ENCODE measurements at places on chromosomes 6 and 20. TPM values are rescaled to one million over a fixed set of nuclear protein-coding genes. Genes with fewer than 3 reads are reported as not detected.

Gene BPI
- not detected for total RNA-seq

Gene TRAPPC3L
- not detected for total RNA-seq

Gene LGSN
- 0.13 TPM for total RNA-seq

Gene SLC35F1
- 4.0 TPM for total RNA-seq

Gene DEFB132
- not detected for total RNA-seq

Gene TLDC2
- total RNA-seq, result not detected

Gene CGA
- total RNA-seq, result not detected

Gene ARG1
- total RNA-seq, result not detected

DNA sequence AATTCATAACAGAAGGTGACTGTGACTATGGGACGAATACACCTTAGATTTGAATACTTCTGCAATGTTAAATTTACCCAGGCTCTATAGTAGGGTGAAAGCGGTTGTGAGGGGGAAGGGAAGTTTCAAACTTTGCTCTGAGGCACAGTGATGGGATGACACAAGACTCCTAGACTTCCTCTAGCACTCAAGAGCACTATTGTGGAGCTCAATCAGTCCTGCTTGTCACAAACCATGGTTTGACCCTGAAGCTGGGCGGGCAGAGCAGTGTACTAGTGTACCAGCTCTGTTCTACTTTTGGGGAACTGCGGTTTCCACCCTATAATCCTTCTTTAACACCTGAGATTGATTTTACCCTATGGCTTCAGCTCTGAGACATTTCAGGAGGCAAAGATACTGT is 17.1 kb downstream of the TRIM27 start:
- no peak for DNase-seq

- DNase-seq, result no peak
Observed at GRCh38 chr20:53934421-53935343, 135.7 kb downstream of the BCAS1 start.

- DNase-seq, result no peak
Observed at GRCh38 chr6:107813555-107814194, 10.4 kb downstream of the SCML4 start.

DNA sequence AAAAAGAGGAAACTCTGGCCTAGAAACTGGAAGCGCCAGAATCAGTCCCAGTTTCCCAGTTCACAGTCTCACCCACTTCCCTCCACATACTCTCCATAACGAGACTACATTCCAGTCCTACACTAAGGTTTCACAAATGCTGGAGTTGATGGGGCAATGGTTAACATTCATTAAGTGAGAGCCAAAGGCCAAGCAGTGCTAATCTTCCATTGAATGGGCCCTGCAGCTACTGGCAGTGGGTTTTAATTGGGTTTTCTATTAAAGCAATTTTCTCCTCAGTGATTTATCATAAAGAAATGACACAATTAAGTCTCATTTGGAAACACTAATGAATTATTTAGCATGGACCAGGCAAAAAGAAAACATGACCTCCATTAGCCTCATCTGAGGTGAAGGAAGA is 20.8 kb upstream of the NRSN1 start:
- no peak for DNase-seq

- no peak for DNase-seq
Observed at GRCh38 chr6:136563386-136564152, 13.3 kb upstream of the MAP7 start.

DNA sequence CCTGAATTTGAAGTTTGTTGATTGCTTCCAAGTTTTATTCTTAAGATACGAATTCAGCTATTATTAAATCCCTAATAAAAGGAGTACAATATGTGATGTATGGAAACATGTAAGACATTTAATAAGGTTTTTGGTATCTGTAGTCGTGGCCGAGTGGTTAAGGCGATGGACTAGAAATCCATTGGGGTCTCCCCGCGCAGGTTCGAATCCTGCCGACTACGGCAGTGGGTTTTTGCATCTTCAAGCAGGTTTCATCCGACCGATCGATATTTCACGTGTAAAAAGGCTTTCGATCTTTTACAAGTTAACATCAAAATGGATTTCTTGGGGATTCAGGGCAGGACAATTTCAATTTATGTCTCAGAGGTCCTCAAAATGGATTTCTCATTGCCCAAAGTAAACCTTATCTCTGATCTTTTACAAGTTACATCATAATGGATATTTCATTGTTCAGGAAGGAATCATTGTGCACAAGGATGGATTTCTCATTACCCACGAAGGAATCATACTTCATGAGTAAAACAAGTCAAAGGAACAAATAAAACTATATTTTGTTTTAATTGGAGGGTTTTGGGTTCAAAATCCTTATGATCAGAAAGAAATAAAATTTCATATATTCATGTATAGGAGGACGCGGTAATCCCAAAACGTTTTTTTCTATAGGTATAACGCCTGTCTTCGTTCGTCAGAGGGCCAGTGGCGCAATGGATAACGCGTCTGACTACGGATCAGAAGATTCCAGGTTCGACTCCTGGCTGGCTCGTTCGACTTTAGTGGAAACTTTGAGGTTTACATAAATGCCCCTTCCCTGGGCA is 37.3 kb upstream of the BTN3A2 start:
- DNase-seq, result peak; percentile 82

DNA sequence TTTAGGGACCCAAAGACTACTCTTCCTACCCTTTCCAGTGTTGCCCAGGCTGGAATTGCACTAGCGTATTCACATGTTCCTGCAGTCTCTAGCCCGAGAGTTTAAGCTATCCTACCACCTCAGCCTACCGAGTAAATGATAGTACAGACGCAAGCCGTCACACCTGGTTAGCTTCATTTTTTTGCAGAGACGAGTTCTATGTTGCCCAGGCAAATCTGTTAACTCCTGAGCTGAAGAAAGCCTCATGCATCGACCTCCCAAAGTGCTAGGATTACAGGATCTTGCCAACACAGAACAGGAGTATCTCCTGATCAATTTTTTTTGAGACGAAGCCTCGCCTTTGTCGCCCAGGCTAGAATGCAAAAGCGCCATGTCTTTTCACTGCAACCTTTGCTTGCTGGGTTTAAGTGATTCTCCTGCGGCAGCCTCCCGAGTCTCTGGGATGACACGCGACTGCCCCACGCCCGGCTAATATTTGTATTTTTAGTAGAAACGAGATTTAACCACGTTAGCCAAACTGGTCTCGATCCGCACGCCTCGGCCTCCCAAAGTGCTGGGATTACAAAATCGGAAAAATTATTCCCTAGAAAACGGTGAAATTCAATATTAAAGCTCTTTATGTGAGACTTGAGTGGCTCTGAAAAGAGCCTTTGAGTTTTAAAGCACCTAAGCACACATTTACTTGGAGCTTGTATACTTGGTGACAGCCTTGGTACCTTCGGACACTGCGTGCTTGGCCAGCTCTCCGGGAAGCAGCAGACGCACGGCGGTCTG is 128.5 kb downstream of the HFE start:
- DNase-seq, result no peak

DNA sequence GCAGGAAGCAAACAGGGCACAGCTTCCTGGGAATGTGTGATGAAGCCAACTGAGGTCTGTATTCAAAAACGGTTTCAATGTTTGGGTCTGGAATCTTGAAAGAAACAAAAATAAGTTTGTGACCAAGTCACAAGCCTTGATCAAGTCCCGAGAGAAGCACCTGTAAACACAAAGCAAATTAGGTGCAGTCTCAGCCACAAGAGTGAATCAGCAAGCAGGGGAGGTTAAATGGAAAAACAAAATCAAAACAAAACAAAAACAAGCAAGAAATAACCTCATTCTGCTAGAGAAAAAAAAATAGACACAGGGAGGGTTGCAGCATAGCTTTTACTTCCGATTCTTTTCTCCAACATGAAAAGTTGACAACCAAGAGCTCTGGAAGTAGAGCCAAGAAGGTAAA is 201.7 kb downstream of the CLIC5 start:
- DNase-seq, result no peak

DNA sequence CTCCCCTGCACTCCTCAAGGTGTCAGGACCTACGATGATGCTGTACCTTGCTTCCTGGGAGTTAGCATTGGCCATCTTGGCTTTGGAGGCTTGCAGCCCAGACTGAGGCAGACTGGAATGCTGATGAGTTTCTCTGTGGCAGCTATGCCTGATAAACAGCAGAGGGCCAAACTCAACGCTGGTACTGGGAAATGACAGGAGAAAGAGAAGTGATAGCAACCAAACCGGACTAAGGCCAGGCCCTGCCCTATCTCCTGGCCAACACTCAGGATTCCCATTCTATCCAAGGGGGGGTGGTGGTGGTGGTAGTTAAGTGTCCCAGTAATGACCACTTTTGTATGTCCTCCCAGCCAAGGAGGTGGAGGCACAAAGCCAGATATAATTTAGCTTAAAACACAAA is 90.0 kb upstream of the DTNBP1 start:
- DNase-seq, result no peak

GRCh38 chr20:2984028-2984501 is 59.4 kb upstream of the GNRH2 start:
- no peak for DNase-seq

GRCh38 chr20:17799575-17800227 is 99.9 kb downstream of the BANF2 start:
- no peak for DNase-seq

GRCh38 chr6:63491119-63491518 is 81.2 kb upstream of the LOC128125822 start:
- no peak for DNase-seq

DNA sequence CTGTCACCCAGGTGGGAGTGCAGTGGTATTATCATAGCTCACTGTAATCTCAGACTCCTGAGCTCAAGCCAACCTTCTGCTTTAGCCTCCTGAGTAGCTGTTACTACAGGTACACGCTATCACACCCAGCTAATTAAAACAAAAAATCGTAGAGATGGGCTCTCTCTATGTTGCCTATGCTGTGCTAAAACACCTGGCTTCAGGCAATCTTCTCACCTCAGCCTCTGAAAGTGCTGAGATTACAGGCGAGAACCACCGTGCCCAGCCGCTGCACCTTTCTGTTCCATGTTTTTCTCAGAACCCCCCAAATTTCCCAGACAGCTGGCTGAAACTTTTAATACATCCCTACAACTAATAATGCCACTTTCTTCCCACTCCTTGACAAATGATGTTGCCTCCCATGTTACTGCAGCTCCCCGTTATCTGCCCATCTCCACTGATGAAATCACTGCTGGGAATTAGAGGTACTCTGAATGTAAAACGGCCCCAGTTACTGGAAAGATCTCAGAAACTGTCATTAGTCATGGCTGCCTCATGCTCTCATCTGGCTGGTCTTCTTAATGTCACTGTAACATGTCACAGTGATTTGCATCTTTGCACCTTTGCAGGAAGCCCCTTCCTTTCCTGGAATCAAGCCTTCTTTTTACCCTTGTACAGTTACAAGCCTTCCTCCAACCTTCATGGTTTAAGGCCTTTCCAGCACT is 697.5 kb downstream of the PRKN start:
- no peak for DNase-seq

GRCh38 chr6:3707024-3707423 is 44.5 kb downstream of the PXDC1 start:
- no peak for DNase-seq

DNA sequence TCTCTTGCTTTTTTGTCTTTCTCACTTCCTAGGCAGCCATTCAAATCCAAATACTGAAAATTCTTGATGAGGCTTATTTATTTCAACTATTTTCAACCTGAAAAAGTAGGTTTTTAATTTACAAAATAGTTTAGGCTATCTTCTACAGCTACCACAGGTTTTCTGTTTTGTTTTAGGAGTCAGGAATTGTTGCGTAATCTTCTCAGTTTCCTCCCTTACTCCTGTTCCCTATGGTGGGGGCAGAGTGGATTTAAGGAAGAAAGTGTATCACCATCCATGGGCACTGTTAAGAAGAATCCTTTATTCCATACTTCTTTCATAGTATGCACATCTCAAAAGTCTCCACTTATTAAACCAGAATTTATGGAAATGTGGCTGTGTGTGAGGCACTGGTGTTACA is 182.4 kb downstream of the KHDC1L start:
- no peak for DNase-seq

GRCh38 chr6:158524311-158524710 is 35.6 kb upstream of the TMEM181 start:
- peak; percentile 14 for DNase-seq

- DNase-seq, result no peak
Observed at GRCh38 chr6:26163427-26164119, 76.3 kb downstream of the HFE start.

DNA sequence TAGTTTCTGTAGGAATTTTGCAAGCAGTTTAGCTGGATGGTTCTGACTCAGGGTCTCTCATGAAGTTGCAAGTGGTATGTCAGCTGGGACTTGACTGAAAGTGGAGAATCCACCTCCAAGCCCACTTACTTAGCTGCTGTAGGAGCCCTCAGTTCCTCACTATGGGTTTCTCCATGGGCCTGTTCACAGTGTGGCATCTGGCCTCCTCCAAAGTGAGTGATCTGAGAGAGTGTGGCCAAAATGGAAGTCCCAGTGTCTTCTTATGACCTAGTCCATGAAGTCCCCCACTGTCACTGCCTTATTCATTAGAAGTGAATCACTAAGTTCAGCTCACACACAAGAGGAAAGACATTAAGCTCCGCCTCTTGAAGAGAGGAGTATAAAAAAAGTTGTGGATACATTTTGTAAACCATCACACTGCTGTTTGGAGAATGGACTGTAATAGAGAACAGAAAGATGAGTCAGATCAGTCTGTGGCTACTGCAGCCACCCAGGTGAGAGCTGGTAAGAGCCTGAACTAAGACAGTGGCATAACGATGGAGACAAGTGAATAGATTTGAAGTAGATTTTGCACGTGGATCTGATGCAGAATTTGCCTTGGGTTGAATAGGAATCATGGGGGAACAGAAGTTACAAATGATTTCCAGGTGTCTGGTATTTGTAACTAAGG is 4.9 kb upstream of the NELFCD start:
- no peak for DNase-seq

DNA sequence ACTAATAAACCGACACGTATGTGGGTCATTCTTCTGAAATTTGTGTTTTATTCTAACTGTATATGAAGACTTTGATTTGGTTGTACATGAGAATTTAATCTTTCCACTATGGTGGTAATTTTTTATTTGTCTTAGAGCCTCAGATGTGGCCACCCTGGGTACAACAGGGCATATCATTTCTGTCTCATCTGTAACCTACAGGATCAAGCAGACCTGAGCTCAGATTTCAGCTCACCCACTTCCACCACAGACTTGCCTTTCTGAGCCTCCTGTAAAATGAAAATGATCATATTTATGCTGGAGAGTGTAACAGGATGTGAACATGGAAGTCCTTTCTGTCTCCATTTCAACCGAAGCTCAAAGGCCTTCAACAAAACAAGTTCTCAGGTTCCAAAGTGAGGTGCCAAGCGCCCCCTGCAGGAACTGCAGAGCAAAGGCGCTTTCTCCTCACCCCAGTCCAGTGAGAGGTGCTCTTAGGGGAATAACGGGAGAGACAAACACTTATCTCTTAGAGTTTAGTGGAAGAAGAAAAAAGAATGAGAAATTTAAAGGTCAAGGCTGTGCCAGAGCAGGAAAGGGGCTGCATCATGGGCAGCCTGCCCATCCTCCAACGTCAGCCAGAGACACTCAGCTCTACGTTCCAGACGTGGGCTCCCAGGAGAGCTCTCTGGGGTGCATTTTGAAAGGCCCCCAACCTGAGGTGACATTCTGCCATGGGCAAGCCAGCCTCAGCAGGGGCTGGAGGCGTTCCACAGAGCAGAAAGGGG is 23.0 kb upstream of the CD24 start:
- DNase-seq, result peak; percentile 84

Data from H9 (cell line).